CD14-positive monocyte (primary cell): ENCODE measurements at places on chromosomes 3 and 15.
A peak's percentile ranks its signal among the peaks of the same experiment; 100 is the strongest.

- DNase-seq, result no peak
Observed at GRCh38 chr15:99098991-99099390, 5.9 kb upstream of the SYNM start.

DNA sequence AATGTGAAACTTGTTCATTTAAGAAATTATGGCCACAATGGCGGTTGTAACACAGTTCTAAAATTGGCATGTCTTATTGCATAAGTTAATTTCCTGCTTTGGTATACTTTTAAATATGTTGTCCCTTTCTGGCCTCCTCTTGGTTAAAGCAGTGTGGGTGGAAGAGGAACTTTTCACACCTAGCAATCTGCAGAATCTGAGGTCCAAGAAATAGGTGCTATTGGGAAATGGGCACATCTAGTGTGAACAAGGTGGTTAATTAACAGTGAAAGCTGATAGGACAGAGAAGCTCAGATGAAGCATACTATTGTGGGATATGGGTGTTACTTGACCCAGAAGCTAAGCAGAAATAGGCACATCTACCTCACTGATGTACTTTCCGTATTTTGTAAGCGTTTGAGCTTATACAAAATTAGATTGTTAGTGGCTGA lies 10.6 kb downstream of the CMC1 start:
- peak; percentile 34 for DNase-seq

DNA sequence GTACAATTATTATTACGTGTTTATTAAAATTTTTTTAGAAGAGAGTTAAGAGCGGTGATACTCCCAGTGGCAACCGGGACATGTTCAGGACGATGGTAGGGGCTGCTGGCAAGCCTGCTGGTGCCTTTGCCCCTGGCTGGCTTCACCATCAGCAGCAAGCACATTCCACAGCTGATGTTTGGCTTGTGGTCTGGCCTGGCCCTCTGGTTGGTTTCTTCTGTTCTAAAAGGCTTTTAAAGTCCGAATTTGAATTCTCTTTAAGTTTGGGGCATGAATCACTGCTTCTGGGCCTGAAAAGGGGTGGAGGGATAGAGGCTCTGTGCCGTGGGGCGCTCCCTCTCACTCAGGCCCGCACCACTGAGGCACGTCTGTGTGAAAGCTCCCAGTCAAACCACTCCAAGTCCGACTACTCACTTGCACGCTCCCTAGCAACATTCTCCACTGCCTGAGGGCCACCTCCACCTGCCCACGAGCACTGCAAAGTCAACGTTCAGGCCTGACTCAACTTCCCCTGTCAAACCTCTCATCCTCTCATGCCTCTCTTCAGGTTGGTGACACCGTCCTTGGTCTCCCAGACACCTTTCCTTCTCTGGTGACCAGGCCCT lies 10.1 kb downstream of the ITGA11 start:
- no peak for DNase-seq

DNA sequence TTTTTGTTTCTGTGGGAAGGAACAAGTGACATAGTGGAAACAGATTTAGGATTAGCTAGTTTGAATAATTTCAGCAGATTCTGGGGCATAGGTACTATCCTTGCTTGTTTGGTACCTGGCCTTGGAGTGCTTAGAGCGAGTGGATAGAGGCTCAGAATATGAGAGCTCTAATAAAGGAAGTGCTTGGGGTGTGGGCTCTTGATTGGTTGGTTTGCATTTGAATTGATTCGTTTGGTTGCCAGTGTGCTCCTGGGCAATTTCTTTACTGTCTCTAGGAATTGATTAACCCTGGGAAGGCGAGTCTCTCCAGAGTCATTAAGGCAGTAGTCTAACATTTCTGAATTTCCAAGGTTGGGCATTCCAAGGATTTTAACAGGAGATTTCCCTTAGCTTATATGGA lies 98.0 kb downstream of the DTWD1 start:
- peak; percentile 27 for DNase-seq

DNA sequence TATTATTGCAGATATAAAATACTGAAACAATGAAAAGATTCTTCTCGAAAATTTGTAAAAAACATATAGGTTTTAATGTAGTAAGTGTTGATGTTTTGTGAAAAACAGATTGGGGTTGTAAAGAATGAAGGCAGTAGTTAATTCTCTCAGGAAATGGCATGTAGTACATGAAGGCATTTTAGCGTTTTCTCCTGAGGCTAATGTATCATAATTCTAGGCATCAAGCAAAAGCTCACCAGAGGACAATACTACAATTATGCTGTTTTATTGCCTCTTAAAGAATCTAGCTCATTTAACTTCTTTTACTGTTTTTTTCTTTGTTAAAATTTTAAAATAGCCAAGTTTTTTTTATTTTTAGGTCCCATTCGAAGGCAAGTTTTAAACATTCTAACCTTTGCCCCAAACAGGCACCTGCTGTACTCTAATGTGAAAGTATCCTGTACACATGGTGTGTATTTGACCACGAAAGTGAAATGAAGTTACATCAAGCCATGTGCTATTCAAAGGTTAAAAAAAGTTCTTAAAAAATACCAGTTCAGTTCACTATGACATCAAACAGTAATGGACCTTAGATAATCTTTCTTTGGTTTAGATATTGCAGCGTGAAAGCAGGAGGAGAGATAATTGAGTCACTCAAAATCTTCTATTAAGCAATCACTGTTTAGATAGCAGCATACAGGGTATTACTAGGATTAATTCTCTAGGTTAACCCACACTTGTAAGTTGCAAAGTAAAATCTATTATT lies 163.6 kb downstream of the ECT2 start:
- no peak for DNase-seq

GRCh38 chr3:27658741-27659140 lies 63.4 kb downstream of the EOMES start:
- no peak for DNase-seq

- no peak for DNase-seq
Observed at GRCh38 chr3:16840101-16840424, 44.7 kb upstream of the PLCL2 start.

DNA sequence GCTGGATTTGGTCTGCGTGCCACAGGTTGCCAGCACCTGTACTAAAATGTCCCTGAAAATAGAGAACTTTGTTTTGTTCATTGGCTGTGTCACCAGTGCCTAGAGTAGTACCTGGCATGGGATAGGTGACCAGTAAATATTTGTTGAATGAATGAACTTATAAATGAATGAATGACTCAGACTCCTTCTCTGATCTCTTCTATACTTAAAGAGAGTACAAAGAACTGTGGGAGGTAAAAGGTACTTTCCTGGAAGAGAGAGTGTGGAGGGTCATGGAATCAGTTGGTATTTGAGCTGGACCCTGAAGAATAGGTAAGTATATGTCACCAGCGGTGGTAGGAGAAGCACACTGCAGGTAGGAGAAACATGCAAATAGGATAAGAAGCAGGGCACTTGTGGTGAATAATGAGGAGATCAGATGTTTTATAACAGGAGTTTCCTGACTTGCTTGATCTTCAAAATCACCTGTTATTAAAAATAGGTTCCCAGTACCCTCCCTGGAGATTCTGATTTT lies 149.4 kb downstream of the LPP start:
- no peak for DNase-seq

GRCh38 chr15:52246686-52247431 lies 48.7 kb downstream of the MYO5C start:
- DNase-seq, result peak; percentile 88

- DNase-seq, result no peak
Observed at GRCh38 chr3:63290686-63291085, 12.6 kb downstream of the SYNPR start.

DNA sequence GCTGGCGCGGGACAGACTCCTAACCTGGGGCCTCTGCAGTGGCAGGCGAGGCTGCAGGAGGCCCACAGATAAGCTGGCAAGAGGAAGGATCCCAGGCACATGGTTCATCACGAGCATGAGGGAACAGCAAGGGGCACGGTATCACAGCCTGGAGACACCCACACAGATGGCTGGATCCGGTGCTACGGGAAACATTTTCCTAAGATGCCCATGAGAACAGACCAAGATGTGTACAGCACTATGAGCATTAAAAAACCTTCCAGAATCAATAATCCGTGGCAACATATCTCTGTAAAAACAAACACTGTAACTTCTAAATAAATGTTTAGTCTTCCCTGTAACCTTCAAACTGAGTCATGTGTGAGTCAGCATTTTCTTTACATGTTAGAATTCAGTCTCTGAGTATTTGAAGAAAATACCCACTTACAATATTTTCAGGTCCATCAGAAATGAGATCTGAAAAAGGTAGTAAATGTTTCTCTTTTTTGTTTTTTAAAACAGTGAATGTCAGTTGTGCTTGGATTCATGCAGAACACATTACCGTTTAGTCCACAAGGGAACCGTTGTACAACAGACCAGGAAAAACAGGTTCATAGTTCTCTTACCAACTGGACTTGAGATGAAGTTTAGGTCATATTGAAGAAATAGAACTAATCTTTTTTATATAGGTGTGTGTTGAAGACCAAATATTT lies 75.9 kb downstream of the BOC start:
- DNase-seq, result no peak

GRCh38 chr15:74053941-74054529 lies 28.3 kb downstream of the GOLGA6A start:
- DNase-seq, result peak; percentile 68

GRCh38 chr3:180011927-180012326 lies 24.8 kb downstream of the PEX5L start:
- no peak for DNase-seq

GRCh38 chr3:124885466-124886167 lies 1.5 kb downstream of the ITGB5 start:
- no peak for DNase-seq

- peak; percentile 50 for DNase-seq
Observed at GRCh38 chr3:98691897-98692296, 71.2 kb upstream of the ST3GAL6 start.

GRCh38 chr3:52742418-52743041 lies 28.2 kb downstream of the NEK4 start:
- DNase-seq, result peak; percentile 45

DNA sequence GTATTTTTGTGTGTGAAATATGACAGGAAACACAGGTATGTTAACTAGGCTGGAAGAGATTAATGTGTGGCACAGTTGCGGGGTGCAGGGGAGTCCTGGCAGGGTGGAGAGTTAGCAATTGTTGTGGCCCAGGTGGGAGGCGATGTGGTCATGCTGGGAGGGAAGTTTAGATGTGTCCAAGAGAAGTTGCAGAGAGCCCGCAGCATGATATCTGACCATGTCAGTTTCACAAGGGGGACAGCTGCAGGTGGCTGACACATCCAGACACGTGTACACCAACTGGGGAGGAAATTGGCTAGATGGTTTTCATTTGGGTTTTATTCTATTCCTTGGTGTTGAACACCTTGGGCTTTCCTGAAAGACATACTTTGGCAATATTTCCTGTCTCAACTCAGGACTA lies 172.8 kb upstream of the RGMA start:
- no peak for DNase-seq

GRCh38 chr3:111485086-111485485 lies 56.9 kb upstream of the CD96 start:
- no peak for DNase-seq

DNA sequence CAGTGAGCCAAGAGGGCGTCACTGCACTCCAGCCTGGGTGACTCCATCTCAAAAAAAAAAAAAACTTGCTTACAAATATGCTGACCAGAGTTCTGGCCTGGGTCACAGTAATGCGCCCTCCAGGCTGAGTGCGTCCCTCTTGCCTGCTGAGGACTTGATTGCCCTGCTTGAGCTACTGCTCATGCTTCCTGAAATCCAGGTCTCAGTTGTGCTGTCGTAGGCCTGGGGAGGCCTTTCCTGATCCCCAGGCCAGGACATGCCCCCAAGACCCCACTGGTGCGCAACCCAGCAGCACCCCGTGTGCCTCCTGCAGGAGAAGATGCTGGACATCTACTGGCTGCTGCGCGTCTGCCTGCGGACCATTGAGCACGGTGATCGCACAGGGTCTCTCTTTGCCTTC lies 7.3 kb downstream of the AMIGO3 start:
- no peak for DNase-seq

DNA sequence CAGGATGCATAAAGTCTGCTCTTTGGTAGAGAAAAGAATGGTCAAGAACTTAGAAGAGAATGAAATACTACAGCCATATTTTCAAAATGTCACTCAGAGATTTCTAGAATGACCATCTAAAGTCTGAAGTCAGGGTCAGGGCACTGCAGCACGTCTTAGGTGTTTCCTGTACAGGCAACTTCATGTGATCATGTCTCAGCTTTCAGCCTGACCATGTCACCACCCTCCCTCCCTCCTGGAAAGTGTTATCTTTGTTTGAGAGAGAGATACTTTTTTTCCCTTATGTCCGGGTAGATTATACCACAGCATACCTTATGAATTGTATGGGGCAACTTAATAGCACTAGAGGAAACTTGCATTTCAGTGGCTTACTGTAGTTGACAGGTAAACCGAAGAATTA lies 558.0 kb upstream of the TGFBR2 start:
- DNase-seq, result no peak
